ENCODE measurements at places on chromosomes 12 and 14.

- DNase-seq, result no peak
Measured at GRCh38 chr12:3160081-3160480, 82.9 kb downstream of the TSPAN9 start.

DNA sequence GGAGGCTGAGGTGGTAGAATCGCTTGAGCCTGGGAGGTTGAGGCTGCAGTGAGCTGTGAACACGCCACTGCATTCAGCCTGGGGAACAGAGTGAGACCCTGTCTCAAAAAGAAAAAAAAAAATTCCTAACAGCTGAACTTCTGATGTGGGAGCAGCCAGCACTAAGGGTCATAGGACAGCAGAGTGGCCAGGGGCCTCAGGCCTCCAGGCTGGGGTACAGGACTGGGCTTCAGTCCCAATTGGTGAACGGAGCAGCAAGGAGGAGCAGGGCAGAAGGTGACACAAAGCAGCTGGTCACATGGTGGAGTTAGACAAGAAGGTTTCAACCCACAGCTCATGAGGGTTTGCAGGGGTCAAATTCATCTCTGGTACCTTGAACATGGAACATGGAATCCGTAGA is 40.8 kb upstream of the NRXN3 start:
- DNase-seq, result no peak

DNA sequence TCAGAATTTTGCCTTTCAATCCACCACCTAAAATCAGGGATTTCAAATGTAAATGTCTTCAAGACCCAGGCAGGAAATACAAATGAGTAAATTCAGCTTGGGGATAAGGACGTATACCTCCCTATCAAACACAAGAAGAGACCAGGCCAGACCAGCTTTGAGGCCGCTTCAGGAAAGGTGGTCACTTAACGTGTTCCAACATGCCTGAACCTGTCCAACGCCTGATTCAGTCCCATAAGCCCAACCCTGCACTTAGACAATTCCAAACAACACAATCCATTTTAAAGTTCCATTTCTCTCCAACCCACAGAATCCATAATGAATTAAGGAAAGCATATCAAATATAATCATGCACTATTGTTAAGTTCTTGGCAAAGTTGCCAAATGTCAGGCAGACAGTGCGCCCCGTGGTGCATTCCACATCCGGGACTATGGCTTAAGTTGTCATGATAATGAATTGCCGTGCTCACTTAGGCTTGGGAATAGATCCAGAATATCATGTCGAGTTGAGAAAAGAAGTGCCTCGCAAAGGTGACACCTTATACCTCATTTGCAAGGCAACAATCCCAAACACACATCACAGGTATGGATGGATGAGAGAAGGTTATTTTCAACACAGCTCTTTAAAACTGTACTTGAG is 35.5 kb downstream of the CCDC60 start:
- DNase-seq, result no peak

DNA sequence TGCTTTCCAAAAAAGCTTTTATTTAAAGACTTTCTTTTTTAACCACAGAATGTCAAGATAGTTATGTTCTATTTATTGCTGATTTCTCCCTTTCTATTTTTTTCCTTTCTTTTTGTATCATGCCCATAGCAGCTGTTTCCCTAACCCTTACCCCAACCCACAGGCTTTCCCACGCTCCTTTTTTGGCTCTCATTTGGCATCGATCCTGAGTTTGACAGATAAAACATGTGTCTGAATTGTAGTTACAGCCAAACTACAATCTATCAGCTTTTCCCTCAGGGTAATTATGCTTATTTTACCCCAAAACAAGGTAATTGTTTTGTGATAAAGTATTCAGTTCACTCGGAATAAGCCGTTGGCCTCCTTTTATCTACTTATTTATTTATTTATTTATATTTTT is 46.7 kb downstream of the PDE3A start:
- DNase-seq, result no peak

DNA sequence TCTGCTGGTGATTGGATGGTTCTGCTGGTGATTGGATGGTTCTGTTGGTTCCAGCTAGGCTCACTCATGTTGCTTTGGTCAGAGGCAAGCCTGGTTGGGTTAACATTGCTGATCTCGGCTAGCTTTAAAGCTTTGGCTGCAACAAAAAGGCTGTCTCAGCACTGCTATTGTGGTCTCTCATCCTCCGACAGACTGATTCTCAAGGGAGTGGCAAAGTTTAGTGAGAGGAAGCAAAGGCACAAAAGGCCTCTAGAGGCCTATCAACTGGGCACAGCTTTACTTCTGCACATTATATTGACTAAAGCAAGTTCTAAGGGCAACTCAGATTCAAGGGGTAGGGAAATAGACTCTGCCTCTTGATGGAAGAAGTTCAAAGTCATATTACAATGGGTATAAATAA is 84.7 kb upstream of the LGR5 start:
- no peak for DNase-seq

- no peak for DNase-seq
Measured at GRCh38 chr12:591167-592023, 71.8 kb downstream of the NINJ2 start.

- DNase-seq, result no peak
Measured at GRCh38 chr12:52005903-52006703, 643 bp upstream of the TAMALIN start.

- no peak for DNase-seq
Measured at GRCh38 chr12:75477137-75477536, 3.4 kb upstream of the GLIPR1 start.

DNA sequence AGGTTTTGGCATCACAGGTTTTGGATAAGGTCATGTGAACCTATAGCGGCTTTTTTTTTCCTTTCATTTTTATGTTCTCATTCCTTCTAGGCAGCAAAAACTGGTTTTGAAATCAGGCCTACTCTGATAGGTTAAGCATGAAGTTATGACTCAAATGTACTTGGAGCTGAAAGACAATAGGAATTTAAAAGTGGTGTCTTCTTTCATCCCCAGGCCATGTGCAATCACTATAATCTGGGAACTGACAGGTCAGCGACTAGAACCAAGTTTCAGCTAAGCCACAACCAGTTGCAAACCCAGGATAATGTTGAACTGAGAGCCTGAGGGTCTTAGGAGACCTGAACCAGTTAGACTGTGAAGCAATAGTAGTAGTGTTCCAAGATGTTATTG is 74.3 kb downstream of the ANO6 start:
- no peak for DNase-seq

- DNase-seq, result no peak
Measured at GRCh38 chr14:69573205-69573830, 1.4 kb downstream of the CCDC177 start.

DNA sequence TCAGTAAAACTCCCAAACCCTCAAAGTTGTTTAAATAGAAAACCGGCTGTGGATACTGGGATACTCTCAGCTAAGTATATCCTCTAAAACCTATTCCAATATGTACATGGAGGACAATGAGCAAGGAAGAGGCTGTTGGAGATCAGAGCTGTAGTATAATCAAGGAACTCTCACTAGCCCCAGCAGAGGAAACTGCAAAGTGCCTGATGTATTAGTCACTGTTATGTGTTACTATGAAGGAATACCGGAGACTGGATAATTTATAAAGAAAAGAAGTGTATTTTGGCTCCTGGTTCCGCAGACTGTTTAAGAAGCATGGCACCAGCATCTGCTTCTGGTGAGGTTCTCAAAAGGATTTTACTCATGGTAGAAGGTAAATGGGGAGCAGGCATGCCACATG is 65.6 kb upstream of the RPL10L start:
- DNase-seq, result no peak

DNA sequence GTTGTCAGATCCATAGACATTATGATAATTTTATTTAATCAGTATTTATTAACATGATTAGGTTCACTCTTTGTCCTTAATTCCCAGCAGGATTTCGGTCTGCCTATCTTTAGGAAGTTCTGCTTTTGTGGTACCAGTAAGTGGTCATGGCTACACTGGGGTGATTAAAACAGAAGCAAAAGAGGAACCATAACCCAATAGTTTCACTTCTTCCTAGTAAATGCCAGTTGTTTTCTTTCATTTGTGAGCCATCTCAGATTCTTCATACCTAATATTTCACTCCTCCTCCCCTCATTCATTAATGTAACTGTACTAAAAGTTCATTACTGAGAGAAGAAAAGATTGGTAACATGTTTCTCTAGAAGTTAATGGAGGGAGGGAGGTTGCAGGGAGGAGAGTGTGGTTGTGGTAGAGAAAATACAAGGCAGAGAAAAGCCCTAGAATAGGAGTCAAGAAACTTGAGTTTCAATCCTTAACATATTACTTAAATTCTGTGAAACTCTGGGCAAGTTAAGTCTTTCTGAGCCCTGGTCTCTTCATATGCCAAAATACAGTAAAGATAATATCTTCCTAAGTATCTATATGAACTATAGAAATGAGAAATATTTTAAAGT is 101.2 kb downstream of the PEBP1 start:
- DNase-seq, result no peak

- DNase-seq, result no peak
Measured at GRCh38 chr14:101595349-101595748, 34.1 kb downstream of the DIO3 start.

- DNase-seq, result peak; percentile 87
Measured at GRCh38 chr12:112937741-112938719, at the start of gene OAS3. Gene OAS3 (plus strand): TSS chr12:112938474. CDS start chr12:112938531, 57 bp downstream.

DNA sequence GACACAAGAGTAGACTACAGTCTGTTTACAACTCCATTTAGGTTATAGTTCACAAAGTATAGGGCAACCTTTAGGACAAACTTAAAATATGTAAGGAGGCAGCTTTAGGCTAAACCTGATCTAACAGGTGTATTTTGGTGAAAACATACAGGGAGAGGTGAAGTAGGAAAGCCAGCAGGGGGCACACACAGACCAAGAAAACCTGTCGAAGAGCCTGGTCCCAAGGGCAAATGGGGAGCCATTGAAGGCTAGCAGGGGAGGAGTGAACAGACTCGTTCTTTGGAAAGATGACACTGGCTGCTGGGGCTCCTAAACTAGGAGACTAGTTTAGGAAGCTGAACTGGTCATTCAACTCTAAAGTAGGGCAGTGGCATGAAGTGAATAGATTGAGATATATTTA is 138.8 kb upstream of the WSCD2 start:
- peak; percentile 66 for DNase-seq

DNA sequence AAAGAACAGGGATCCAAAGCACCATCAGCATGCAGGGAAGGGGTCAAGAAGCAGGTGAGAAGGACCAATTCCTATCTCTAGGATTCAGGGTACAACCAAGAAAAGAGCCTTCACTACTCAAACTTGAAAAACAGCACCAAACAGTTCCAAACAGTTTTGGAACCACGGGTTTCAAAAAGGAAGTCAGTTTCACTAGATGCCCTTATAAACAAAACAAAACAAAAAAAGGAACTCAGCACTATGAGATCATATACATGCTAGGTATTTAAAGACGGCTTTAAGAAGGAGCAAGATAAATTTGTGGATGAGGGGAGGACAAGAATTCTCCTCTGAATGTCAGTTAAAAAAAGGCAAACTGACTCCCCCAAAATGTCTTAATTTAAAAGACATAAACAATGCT is 6.0 kb downstream of the INSM2 start:
- no peak for DNase-seq

- no peak for DNase-seq
Measured at GRCh38 chr12:65886996-65887395, 62.7 kb downstream of the HMGA2 start.

GRCh38 chr14:54867011-54867410 is 35.6 kb downstream of the GCH1 start:
- no peak for DNase-seq

- DNase-seq, result no peak
Measured at GRCh38 chr12:131729254-131729955, 18.5 kb downstream of the SFSWAP start.

- DNase-seq, result no peak
Measured at GRCh38 chr12:5172886-5173285, 129.2 kb downstream of the KCNA5 start.

DNA sequence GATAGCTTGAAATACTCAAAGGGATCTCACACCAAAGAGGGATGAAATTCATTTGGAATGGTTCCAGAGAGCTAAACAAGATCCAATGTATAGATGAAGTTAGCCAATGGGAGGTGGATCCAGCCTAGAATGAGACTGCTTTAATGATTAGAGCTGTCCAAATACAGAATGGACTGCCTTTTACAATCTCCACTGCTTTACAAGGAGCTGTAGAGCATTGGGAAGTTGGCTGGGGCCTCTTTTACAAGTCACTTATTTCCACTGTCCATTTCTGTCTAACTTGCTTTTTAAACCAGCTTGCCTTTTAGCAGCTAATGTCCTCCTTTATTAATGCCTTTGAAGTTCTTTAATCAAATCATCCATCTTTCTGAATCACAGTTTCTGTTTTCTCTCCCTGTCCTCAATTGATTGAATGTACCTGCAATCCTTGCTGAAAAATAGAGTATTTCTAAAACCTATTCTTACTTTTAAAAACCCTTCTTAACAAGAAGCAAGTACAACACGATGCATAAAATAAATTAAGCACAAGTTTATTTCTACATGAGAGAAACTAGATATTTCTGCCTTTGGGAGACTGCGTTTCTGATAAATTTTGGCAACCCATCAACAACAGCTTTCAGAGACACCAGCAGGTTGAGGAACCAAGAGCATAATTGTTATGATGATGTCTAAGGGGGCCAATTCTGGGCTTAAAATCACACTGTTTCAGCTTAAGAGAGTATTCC is 3.4 kb upstream of the ATP2A2 start:
- DNase-seq, result no peak

DNA sequence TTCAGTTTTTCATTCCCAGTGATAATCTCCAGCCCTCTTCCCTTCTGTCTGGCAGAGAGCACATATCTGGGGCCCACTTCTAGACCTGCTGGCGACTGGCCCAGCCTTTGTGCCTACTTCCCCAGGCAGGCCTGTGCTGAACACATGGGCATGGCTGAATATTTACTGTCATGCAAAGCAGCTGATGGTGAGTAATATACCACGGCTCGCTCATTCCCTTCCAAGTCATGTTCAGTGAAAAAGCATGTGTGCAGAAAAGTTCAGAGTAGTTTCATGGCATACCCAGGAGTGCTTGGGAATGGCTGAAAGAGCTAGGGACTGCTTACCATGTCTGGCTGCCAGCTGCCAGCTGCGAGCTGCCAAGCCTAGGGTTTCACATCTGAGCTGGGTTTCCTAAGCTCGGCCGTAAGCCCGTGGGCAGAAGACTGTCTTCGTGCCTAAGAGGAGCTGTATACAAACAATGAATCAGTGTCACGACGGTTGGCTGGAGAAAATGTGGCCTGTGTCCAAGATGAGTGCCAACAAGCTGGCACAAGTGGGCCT is 179.9 kb upstream of the PELI2 start:
- DNase-seq, result peak; percentile 30

DNA sequence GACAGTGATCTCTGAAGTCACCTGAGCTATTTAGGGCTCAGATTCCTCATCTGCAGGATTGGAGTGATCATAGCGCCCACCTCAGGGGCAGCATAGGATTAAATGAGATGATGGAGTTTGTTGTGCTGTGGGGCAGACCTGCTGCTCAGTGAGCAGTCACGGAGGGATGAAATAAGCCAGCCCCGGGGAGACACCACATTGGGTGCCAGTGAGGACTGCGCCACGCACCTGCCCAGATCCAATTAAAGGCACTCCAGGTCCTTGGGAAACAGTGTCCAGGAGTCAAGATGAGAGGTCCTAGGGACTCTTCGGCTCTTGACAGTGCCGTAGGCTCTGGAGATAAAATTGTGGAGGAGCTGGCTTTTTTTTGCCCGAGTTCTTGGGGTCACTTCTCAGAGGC is 166.2 kb downstream of the ADGRD1 start:
- DNase-seq, result no peak

GRCh38 chr14:80844872-80845271 is 96.7 kb downstream of the CEP128 start:
- DNase-seq, result no peak

- peak; percentile 52 for DNase-seq
Measured at GRCh38 chr12:116436561-116437249, 122.5 kb upstream of the MAP1LC3B2 start.

Measured in hepatocyte (in vitro differentiated cells).